Naive thymus-derived CD4-positive, alpha-beta T cell (primary cell): ENCODE measurements at places on chromosomes 7 and 10.
A peak's percentile ranks its signal among the peaks of the same experiment; 100 is the strongest.

DNA sequence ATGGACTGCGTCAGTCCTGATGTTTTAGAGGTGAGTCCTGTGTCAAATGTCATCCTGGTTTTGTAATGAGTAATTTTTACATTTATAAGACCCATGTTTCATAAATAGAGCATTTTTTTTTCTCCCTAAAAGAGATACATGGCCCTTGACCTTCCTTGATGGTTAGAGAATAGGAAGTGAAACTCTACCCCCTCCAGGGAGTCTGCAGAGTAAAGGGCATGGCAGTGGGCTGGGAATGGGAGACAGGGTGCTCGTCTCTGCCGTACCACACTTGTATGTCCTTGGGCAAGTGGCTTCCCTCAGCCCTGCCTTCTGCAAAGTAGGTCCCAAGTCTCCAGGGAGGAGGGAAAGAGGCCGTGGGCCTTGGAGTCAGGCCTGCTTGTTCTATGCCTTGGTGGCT, 63.9 kb downstream of the WDFY4 start:
- DNase-seq, result no peak
- no peak overlapping the region for H3K27ac ChIP-seq
- H3K4me1 ChIP-seq, result no peaks in the 10 kb centered on the region
- no peaks in the 10 kb centered on the region for H3K36me3 ChIP-seq

DNA sequence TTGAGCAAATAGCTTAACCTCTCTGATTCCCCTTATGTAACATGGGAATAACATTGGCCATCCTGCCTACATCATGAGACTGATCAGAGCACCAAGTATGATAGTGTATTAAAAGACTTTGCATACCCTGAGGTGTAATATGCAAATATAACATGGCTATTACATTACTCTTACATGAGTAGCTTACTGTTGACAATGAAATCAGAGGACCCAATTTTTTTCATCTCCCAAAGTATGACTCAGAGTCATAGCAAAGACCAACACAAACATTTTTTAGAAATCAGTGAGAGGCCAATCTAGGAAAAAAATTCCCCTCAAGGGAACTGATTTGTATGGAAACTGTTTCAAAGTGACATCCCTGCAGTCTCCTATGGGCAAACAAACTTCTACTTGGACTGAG, 47.0 kb upstream of the TMEM140 start:
- no peaks in the 10 kb centered on the region for H3K27me3 ChIP-seq
- DNase-seq, result no peak
- H3K27ac ChIP-seq, result no peak overlapping the region
- H3K4me1 ChIP-seq, result no peaks in the 10 kb centered on the region
- no peaks in the 10 kb centered on the region for H3K36me3 ChIP-seq
- no peak overlapping the region for H3K4me3 ChIP-seq

DNA sequence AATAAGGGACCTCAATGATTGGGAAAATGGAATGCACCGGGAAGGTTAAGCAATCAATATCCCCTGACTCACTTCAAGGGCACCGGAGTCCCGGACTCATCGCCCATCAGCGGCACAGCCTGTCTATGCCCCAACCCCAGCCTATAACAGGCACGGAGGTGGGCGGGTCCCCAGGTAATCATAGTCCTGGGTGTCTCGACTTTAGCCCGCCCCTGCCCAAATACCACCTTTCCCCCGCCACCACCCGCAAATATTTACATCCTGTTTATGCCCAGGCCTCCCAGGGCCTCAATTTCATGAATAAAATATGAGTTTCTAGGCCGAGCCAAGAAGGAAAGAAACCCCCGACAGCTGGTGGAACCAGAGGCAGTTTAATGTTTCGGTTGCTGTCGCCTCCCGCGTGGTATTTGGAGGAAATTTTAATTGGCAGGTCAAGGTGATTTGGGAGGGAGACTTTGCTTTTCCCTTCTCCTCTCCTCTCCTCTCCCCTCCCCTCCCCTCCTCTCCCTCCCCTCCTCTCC, 15.6 kb upstream of the RFC2 start:
- DNase-seq, result peak; percentile 56
- no peaks in the 10 kb centered on the region for H3K27me3 ChIP-seq
- H3K36me3 ChIP-seq, result no peaks in the 10 kb centered on the region
- no peak overlapping the region for H3K27ac ChIP-seq
- no peaks in the 10 kb centered on the region for H3K4me1 ChIP-seq
- peak overlapping the region; percentile 58 for H3K4me3 ChIP-seq

DNA sequence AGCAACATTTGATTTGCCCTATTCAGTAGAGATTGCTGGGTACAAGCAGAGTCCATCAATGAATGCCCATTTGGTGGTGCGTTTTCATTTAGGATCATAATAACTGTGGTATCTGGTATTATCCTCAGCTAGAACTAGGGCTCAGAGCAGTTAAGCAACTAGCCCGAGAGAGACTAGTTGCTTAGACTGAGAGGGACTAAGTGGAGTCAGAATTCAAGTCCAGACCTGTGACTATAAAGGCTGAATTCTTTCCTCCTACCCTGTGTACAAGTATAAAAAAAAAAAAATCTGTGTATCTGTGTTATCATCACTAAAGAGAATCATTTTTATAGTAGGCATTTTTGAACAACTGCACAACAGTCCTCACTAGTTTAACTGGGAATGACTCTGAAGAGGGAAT, 45.3 kb upstream of the DKK1 start:
- H3K4me1 ChIP-seq, result no peaks in the 10 kb centered on the region
- H3K36me3 ChIP-seq, result no peaks in the 10 kb centered on the region
- no peak overlapping the region for H3K27ac ChIP-seq
- no peak overlapping the region for H3K4me3 ChIP-seq
- DNase-seq, result no peak

GRCh38 chr10:15169555-15170401, 1.3 kb upstream of the NMT2 start:
- H3K4me1 ChIP-seq, result peaks cover 41% of the 10 kb centered on the region
- H3K36me3 ChIP-seq, result no peaks in the 10 kb centered on the region
- no peaks in the 10 kb centered on the region for H3K27me3 ChIP-seq
- H3K4me3 ChIP-seq, result peak overlapping the region; percentile 57
- H3K27ac ChIP-seq, result peak overlapping the region; percentile 66
- peak; percentile 73 for DNase-seq

DNA sequence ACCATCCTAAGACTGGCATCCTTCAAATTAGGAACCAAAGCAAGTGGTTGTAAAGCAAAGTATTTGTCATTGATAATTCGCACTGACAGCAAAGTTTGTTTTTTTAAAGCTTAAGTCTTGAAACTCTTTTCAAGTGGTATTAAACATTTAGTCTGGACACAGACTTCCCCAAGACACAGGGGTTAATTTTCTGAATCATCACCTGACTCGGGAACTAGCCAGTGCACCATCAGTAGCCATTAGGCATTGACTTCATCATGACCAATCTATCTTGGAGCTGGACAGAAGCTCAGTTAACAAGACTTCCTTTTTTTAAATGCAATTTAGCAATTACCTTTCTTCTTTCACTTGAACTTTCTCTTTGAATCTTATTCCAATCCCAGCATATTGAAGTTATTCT, 210.6 kb downstream of the ZNF365 start:
- no peak overlapping the region for H3K27ac ChIP-seq
- DNase-seq, result no peak
- H3K4me3 ChIP-seq, result no peak overlapping the region
- H3K36me3 ChIP-seq, result no peaks in the 10 kb centered on the region
- H3K27me3 ChIP-seq, result no peaks in the 10 kb centered on the region

- no peak overlapping the region for H3K4me3 ChIP-seq
- H3K27ac ChIP-seq, result no peak overlapping the region
- no peaks in the 10 kb centered on the region for H3K4me1 ChIP-seq
Measured at GRCh38 chr7:159086301-159086925, 58.3 kb downstream of the VIPR2 start.

- no peaks in the 10 kb centered on the region for H3K36me3 ChIP-seq
- no peak for DNase-seq
- H3K4me3 ChIP-seq, result no peak within 1 kb of the TSS
- H3K4me1 ChIP-seq, result no peaks in the 10 kb centered on the region
- H3K27ac ChIP-seq, result no peak within 1 kb of the TSS
- no peaks in the 10 kb centered on the region for H3K27me3 ChIP-seq
Measured at GRCh38 chr7:45573661-45574415, at the start of gene ADCY1. ADCY1 (plus strand) TSS chr7:45574368; CDS start chr7:45574544, 176 bp downstream.

- H3K27ac ChIP-seq, result peak overlapping the region; percentile 33
- DNase-seq, result peak; percentile 50
- H3K36me3 ChIP-seq, result no peaks in the 10 kb centered on the region
Measured at GRCh38 chr7:43834463-43835251, 34.7 kb downstream of the MRPS24 start.

DNA sequence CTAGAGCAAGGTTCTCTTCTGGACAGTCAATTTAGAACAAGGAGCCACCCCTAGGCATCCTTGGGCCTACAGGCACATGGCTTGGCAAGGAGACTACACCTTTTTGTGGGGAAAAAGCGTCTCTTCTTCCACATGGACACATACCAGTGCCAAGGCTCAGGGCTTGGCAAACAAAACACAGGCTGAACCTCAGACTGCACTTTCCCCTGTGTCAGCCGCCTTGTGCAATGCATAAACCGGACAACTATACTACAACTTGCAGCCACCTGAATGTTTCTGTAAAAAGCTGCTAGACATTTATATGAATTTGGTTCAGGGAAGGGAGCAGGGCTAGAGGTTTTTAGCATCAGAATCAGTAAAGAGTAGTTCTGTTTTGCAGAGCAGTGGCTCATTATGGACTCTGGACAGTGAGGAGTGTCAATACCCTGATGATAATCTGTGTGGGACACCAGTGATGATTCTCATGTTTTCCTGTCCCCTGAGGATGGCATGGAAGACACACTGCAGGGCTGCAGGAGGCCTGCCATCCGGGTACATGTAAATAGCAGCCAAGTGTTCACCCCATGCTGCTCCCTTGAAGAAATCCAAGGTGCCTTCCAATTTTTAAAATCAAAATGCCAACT, 118.9 kb downstream of the GATA3 start:
- DNase-seq, result no peak
- no peak overlapping the region for H3K4me3 ChIP-seq
- no peaks in the 10 kb centered on the region for H3K36me3 ChIP-seq

DNA sequence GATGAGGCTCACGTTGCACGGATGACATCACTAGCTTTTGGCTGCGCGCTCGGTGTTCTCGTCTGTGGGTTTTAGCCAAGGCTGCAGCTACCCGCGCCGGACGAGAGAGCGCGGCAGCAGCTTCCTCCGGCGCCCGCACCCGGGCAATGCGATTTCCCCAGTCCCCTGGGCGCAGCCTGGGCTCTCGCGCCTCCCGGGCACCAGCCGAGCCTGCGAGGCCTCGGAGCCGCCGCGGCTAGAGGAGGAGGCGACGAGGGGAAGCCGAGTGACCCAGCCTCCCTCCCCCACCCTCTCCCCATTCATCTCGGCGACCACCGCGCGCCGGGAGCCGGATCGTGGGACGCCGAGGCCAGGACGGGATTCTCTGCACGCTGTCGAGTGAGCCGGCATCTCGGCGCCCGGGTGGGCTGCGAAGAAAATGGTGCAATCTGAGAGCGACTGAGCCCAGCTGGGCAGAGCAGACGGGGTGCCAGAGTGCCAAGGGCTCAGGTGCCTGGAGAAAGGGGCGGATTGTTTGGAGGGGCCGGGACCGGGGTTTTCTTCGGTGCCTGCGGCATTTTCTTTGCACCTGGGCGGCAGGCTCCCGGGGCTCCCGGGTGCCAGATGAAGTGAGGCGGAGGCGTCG, 1.2 kb upstream of the TMEM178B start:
- H3K36me3 ChIP-seq, result no peaks in the 10 kb centered on the region
- no peak for DNase-seq
- peak overlapping the region; percentile 42 for H3K4me3 ChIP-seq
- H3K27me3 ChIP-seq, result peaks cover 31% of the 10 kb centered on the region
- no peak overlapping the region for H3K27ac ChIP-seq

DNA sequence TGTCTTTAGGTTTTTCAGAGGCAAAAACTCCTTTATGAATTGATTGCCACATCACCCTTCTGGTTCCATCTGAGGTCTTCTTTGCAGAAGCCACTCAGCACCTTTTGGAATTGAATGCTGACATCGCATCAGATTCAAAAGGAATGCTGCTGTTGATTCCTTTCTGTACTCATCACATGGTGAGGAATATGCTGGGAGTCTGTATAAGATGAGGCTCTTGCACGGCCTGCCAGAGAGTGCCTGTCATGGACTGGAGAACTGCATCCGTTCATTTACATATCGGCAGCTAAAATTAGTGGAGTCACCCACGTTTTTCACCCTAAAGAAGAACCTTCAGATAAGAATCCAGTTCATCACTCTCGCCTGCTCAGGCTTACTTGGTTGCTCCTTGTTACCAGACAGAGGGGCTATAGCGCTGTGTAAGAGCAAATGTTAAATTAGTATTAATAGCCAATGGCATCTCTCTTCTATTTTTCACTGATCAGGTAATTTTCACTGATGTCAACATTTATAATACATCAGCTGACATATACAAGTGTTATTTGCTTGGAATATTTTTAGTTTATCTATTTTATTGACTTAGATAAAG, 14.3 kb downstream of the NRG3 start:
- no peaks in the 10 kb centered on the region for H3K36me3 ChIP-seq
- H3K27me3 ChIP-seq, result no peaks in the 10 kb centered on the region
- H3K4me1 ChIP-seq, result no peaks in the 10 kb centered on the region
- H3K4me3 ChIP-seq, result no peak overlapping the region
- DNase-seq, result no peak
- H3K27ac ChIP-seq, result no peak overlapping the region

DNA sequence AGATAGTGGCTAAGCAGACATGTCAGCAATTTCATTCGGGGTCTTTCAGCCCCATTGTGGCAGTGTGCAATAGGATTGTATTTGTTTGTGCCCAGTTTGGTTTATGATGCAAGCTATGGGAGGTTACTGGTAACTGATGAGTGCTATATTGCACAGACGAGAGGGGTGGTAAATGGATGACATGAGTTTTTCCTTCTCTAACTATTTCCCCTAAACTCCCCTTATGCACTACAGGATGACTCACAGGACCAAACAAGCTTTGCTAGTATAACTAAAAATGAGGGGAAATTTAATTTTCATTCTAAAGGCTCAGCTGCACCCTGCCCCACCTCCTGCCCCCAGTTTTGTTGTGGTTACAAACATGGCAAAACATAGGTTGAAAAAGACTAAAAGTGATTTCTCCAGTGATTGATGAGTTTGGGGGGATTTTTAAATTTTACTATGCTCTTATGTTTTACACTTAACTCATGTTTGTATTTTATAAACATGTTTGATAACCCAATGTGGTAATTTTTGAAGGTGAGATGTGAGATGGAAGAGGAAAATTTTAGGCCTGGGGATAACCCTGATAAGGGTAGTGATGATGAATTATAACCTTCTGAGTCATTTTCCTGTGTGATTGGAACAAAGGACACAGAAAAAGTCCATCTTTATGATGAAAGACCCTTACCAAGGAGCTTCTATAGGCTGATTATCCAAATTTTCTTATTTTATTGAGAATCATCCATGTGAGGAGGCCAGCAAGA, 60.8 kb upstream of the NAMPT start:
- no peak overlapping the region for H3K27ac ChIP-seq
- no peak for DNase-seq
- no peaks in the 10 kb centered on the region for H3K27me3 ChIP-seq
- H3K36me3 ChIP-seq, result no peaks in the 10 kb centered on the region
- H3K4me3 ChIP-seq, result no peak overlapping the region
- H3K4me1 ChIP-seq, result peaks cover 19% of the 10 kb centered on the region

- no peaks in the 10 kb centered on the region for H3K36me3 ChIP-seq
- no peak for DNase-seq
- H3K27ac ChIP-seq, result no peak overlapping the region
- no peaks in the 10 kb centered on the region for H3K27me3 ChIP-seq
- H3K4me1 ChIP-seq, result no peaks in the 10 kb centered on the region
- no peak overlapping the region for H3K4me3 ChIP-seq
Measured at GRCh38 chr10:96276426-96276825, 5.1 kb upstream of the BLNK start.

- H3K36me3 ChIP-seq, result no peaks in the 10 kb centered on the region
- no peak overlapping the region for H3K27ac ChIP-seq
- H3K27me3 ChIP-seq, result no peaks in the 10 kb centered on the region
- no peak overlapping the region for H3K4me3 ChIP-seq
- no peak for DNase-seq
- no peaks in the 10 kb centered on the region for H3K4me1 ChIP-seq
Measured at GRCh38 chr10:68697106-68697505, 23.9 kb upstream of the CCAR1 start.
